Muscle of leg (tissue), 16 donors: ENCODE measurements at places on chromosomes 4 and X. TPM values are rescaled to one million over a fixed set of nuclear protein-coding genes. Genes with fewer than 3 reads are reported as not detected.

Gene PRSS12
- 7.1 TPM for total RNA-seq

Gene CSTF2
- 8.4 TPM for total RNA-seq

- H3K27ac ChIP-seq: no peak overlapping the region
- peaks cover 3% of the 10 kb centered on the region for H3K27me3 ChIP-seq
- DNase-seq: no peak
- no peak overlapping the region for H3K4me3 ChIP-seq
- no peaks in the 10 kb centered on the region for H3K36me3 ChIP-seq
These were observed 100.9 kb downstream of the AMELX start for GRCh38 chrX:11393949-11394654.

Gene TRAM1L1
- 5.6 TPM for total RNA-seq

DNA sequence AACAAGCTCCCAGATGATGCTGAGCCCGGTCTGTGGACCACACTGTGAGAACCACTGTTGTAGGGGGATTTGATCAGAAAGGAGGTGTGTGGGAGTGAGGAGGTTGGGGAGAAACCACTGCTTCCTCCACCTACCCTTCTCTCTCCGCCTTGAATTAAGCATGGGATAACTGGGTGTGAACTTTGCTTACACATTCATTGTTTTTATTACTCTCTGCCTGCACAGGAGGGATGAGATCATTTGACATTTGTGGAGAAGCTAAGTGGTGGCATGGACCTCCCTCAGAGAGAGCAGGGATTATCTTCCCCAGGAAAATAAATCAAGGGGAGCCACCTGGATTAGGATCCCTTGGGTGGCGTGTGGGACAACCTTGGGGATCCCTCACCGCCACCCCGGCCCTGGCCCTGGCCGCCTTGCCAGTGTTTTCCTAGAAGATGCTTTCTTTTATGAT, 212.1 kb upstream of the ATP6AP2 start:
- H3K27me3 ChIP-seq: peaks cover 13% of the 10 kb centered on the region
- H3K4me1 ChIP-seq: no peaks in the 10 kb centered on the region
- no peak overlapping the region for H3K27ac ChIP-seq
- no peak overlapping the region for H3K4me3 ChIP-seq
- H3K36me3 ChIP-seq: no peaks in the 10 kb centered on the region
- DNase-seq: no peak

GRCh38 chr4:145564540-145564939, 54.6 kb upstream of the MMAA start:
- H3K36me3 ChIP-seq: peaks cover 12% of the 10 kb centered on the region
- no peak overlapping the region for H3K4me3 ChIP-seq
- no peaks in the 10 kb centered on the region for H3K4me1 ChIP-seq
- H3K27ac ChIP-seq: no peak overlapping the region
- no peak for DNase-seq

Gene MAP7D2
- total RNA-seq: 0.44 TPM

DNA sequence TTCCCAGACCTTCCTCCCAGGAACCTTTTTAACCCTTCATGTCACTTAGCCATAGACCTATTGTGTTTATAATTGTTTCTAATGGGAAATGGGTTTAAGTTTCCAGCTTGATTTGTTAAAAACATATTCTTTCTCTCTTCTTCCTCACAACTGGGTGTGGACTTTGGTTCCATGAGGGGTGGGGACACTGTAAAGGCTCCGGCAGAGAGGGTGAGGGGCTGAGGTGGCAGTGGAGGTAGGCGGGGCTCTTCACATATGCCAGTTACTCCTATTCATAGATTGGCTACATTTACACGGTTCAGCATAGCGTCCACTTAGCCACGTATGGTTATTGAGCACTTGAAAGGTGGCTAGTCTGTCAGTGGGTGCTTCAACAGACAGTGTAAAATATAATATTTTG, 7.8 kb downstream of the INTS6L start:
- DNase-seq: no peak
- no peaks in the 10 kb centered on the region for H3K4me1 ChIP-seq
- peaks cover 2% of the 10 kb centered on the region for H3K27me3 ChIP-seq
- H3K27ac ChIP-seq: no peak overlapping the region
- H3K4me3 ChIP-seq: no peak overlapping the region

GRCh38 chr4:152225680-152226079, 310.2 kb downstream of the FBXW7 start:
- no peaks in the 10 kb centered on the region for H3K36me3 ChIP-seq
- no peaks in the 10 kb centered on the region for H3K27me3 ChIP-seq
- no peak for DNase-seq
- no peaks in the 10 kb centered on the region for H3K4me1 ChIP-seq

GRCh38 chr4:70515367-70516250, 2.8 kb upstream of the AMTN start:
- no peak overlapping the region for H3K4me3 ChIP-seq
- no peaks in the 10 kb centered on the region for H3K27me3 ChIP-seq
- H3K4me1 ChIP-seq: no peaks in the 10 kb centered on the region
- DNase-seq: no peak
- H3K36me3 ChIP-seq: no peaks in the 10 kb centered on the region

DNA sequence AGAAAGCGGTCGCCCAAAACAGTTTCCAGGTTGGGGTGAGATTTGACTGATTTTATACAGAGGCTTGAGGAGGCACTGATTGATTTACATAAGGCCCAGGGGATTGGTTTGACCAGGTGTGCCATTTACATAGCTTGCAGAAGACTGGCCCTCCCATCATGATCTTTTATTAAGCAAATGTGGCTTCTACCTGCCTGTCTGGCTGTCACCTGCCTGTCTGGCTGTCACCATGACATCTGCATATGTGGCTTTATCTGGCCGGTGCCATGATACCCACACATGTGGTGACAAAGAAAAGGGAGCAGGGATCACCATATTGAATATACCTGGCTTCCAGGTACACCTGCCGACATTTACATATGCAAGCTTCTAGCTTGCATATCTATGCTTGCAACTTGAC, 17.0 kb upstream of the CDS1 start:
- no peak for DNase-seq
- no peaks in the 10 kb centered on the region for H3K27me3 ChIP-seq
- no peaks in the 10 kb centered on the region for H3K36me3 ChIP-seq
- peaks cover 3% of the 10 kb centered on the region for H3K4me1 ChIP-seq
- no peak overlapping the region for H3K4me3 ChIP-seq

DNA sequence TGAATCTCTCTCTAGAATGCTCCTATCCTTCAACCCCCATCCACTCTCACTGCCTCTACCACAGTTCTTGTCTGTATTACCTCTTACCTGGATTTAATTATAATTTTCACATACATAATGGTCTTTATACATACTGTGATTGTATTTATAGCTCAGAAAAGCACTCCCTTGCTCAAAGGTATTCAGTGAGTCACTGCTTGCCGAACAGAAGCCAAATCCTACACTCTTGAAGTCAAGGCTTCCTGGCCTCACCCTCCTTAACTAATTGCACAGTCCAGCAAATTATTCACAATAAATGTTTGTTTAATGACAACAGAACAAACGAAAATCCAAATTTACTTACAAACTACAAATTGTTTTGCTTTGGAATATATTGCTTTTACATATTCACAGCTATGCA, 159.5 kb downstream of the KLHL13 start:
- no peak overlapping the region for H3K27ac ChIP-seq
- H3K36me3 ChIP-seq: no peaks in the 10 kb centered on the region
- DNase-seq: no peak
- peaks cover 3% of the 10 kb centered on the region for H3K4me1 ChIP-seq
- H3K4me3 ChIP-seq: no peak overlapping the region
- H3K27me3 ChIP-seq: no peaks in the 10 kb centered on the region

DNA sequence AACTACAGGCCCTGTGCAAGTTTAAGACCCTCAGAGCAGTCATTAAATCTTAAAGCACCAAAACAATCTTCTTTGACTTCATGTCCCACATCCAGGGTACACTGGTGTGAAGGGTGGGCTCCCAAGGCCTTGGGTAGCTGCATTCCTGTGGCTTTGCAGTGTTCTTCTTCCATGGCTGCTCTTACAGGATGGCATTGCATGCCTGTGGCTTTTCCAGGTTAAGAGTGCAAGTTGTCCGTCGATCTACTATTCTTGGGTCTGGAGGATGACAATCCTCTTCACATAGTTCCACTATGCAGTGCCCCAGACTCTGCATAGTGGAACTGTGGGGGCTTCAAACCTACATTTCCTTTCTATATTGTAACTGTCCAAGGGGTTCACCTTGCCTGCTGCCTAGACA, 494.5 kb downstream of the CFAP47 start:
- DNase-seq: no peak
- no peak overlapping the region for H3K27ac ChIP-seq
- no peaks in the 10 kb centered on the region for H3K27me3 ChIP-seq
- H3K4me3 ChIP-seq: no peak overlapping the region
- H3K4me1 ChIP-seq: no peaks in the 10 kb centered on the region

DNA sequence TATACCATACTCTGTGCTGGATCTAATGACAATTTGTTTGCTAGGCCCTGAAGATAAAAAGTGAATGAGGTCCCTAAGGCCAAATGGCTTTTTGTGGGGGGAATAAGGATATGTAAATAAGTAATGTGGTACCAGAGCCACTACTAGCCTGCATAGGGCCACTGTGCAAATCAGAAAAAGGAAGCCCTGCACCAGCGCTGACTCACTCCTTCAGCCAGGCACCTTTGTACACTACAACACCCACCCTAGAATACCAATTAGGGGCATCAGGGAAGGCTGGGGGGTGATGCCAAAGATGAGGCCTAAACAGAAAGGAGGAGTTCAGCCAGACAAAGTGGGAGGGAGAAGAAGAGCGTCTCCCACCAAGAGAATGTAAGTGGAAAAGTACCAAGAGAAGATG, 122.2 kb downstream of the CAMK2D start:
- no peak overlapping the region for H3K4me3 ChIP-seq
- H3K4me1 ChIP-seq: peaks cover 5% of the 10 kb centered on the region
- H3K27me3 ChIP-seq: no peaks in the 10 kb centered on the region
- H3K36me3 ChIP-seq: no peaks in the 10 kb centered on the region
- H3K27ac ChIP-seq: no peak overlapping the region
- DNase-seq: no peak
